ENCODE measurements at places on chromosomes 3 and 15.
A peak's percentile ranks its signal among the peaks of the same experiment; 100 is the strongest.

- DNase-seq: no peak
Observed at GRCh38 chr15:73983211-73983727, 8.8 kb downstream of the STOML1 start.

GRCh38 chr3:46646700-46647099 is 34.4 kb downstream of the FAM240A start:
- DNase-seq: no peak

GRCh38 chr3:1380926-1381646 is 288.3 kb downstream of the CNTN6 start:
- no peak for DNase-seq

DNA sequence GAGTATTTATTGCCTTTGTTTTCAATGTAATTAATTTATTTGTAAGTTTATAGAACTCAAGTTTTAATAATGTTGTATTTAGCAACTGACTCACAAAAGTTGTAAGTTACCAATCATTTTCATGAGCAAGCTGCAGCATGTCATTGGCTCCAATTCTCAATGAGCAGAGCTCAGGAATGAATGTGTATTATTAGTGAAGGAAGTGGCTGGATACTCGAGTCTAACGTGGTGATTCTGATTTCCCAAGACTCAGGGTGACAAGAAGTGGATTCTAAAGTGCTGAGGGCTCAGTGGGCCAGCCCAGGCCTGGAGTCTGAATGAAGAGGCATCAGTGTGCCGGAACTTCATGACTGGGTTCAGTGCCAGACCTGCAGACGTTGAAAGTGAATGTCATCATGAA is 39.6 kb downstream of the CLDN11 start:
- DNase-seq: no peak

GRCh38 chr15:87896936-87897335 is 359.6 kb downstream of the NTRK3 start:
- DNase-seq: no peak

GRCh38 chr3:123335007-123335670 is 113.8 kb downstream of the ADCY5 start:
- no peak for DNase-seq

DNA sequence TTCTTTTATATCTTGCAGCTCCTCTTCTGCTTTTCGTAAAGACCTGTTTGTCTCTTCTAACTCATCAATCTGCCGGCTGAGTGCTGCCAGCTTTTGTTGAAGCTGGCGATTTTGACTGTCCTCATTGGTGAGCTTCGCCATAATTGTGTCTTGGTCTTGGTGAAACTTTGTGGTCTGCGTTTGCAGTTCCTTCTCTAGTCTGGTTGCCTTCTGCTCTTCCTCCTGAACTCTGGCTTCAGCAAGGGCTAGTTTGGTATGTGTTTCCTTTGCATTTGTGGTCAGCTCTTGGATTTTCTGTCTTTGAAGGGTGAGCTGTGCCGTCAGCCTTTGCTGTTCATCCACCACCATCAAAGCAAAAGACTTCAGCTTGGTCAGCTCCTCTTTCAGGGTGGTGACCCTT is 32.9 kb downstream of the CMSS1 start:
- no peak for DNase-seq

DNA sequence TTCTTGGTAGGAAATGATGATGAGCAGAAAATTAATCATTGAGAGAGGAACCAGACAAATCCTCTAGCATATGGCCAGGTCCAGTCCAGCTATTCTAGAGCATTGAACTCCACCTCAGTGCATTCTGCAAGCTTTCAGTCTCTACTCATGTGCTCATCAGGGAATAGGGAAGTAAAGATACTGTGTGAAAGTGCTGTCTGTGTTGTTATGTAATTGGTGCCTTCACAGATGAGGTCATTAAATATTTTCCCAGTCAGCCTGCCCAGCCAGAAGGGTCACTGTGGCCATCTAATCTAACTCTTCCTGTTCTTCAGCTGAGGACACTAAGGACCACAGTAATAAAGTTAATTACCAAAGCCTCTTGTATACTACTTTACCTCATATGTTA is 28.2 kb downstream of the C3orf62 start:
- no peak for DNase-seq

DNA sequence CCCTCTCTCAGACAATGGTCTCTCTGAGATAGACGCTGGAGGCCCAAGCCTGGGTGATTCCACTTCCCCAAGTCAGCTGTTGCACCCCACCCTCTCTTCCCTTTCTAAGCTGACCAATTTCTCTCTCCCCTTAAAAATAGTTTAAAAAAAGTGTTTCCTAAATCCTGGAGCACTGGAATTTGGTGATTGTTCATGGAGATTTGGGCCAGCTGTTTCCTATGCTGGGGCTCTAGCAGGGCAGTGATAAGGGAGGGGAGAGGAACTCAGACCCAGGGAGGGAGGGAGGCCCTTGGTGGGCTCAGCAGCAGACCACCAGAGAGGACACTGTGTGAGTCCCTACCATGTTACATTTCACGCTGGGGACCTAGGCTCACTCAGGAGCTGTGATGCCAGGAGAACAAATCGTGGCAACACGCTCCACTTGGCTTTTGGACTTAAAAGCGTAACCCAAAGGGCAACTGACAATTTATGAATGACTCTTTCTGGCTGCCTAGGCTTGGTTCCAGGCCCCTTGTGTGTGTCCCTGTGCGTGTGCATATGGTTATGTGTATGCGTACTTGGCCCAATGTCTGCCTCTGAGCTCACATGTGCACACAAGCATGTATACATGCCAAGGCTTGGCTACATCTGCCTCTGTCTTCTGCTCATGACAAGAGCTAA is 59.8 kb upstream of the INSYN1 start:
- DNase-seq: no peak

GRCh38 chr3:56522374-56522773 is 34.6 kb upstream of the CCDC66 start:
- DNase-seq: no peak

DNA sequence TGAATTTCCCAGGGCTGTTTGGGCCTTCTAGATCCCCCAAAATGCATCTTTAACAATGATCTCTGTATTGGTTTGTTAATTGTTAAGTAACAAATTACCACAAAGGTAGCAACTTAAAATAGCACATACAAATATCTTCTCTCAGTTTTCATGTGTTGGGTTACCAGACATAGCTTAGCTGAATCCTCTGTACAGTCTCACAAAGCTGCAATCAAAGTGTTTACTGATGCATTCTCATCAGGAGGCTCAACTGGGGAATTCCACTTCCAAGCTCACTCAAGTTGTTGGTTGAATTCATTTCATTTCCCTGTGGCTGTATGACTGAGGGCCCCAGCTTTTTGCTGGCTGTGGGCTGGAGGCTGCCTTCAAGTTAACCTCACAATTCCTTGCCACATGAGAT is 297.6 kb downstream of the RPLP1 start:
- no peak for DNase-seq

GRCh38 chr15:64166102-64166890 is 3.5 kb upstream of the PPIB start:
- DNase-seq: no peak

DNA sequence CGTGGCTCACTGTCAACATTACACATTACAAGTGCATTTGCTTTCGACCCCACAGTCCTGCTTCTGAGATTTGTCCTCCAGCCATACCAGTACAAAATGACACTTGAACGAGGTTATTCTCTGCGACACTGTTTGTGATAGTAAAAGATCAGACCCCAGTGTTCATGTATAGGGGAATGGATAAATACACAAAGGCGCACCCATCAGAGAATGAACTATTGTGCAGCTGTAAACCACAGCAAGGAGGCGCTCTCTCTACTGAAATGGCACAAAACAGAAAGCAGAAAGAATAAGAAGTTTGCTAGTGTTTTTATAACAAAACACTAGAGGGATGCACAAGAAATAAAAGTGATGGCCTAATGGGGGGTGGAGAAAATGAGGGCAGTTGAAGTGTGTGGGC is 4.9 kb upstream of the CHSY1 start:
- DNase-seq: no peak

DNA sequence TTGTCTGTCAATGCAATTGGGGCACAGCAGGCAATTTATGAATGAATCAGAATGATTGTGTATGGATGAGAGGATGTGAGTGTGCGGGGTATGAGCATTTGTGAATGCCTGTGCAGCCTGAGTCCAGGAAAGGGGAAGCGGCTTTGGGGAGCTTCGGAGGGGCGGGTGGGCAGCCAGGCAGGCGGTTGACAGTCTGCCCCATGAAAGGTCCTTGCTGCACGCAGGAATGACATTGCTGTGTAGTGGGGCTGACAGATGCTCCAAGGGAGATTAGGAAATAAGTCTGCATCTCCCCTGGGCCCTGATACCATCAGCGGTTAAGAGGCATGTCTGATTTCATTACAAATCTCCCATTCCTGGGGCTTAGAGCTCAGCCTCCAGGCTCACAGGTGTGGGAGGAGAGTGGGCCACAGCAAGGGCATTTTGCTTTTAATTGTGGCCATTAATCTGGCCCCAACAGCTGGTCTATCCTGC is 26.4 kb upstream of the TSPAN3 start:
- DNase-seq: no peak

- DNase-seq: peak; percentile 75
Observed at GRCh38 chr15:86915811-86916331, 836.2 kb downstream of the AGBL1 start.

DNA sequence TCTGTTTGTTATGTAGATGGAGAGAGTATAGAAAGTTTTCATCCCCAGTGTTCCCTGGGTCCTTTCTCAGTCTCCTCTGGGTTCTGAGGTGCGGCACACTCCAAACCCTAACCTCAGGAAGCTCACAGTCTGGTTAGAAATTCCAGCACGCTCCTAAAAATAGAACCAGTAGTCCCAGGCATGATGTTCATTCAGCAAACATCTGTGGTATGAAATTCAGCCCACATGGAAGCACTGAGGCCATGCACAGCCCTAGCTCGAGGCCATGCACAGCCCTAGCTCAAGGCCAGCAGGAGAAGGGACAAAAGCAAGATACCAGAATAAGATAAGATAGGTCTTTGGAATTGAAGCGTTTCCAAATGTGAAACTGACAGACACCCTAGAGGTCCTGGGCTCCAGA is 82.3 kb upstream of the OXTR start:
- DNase-seq: no peak

DNA sequence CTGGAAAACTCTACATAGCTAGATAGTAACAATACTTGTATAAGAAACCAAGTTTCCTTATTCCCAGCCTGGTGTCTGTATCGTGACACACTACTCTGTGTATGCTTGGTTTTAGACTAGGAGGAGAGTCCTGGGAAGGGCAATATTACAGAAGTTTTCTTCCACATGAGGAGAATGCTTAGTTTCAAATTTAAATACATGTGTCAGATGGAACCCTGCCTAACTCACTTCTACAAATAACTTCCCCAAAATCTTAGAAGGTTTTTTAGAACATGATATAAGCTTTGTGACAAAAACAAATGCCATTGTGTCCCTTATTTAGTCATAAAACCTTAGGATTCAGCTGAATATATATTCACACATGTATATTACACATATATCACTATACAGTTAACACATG is 7.2 kb upstream of the IL20RB start:
- DNase-seq: no peak

- DNase-seq: peak; percentile 56
Observed at GRCh38 chr15:34708422-34708821, 46.4 kb downstream of the GJD2 start.

- DNase-seq: no peak
Observed at GRCh38 chr15:55334997-55335396, 16.0 kb downstream of the PIGB start.

DNA sequence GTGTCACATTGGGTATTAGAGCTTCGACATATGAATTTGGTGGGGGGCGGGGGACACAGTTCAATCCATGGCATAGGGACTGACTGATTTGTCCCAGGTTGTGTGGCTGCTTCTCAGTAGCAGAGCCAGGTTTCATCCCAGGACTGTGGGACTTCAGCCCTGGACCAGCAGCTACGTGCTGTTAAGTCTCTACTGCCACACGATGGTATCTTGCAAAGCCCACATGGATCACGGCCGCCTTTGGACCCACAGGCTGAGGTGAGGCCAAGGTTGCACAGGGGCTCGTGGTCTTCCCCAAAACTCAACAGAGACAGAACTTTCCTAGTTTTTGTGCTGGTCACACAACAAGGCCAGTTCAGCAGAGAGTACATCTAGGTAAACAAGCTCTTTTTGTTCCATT is 97.4 kb downstream of the LRRK1 start:
- no peak for DNase-seq

GRCh38 chr3:21393683-21394311 is 357.2 kb downstream of the ZNF385D start:
- no peak for DNase-seq

DNA sequence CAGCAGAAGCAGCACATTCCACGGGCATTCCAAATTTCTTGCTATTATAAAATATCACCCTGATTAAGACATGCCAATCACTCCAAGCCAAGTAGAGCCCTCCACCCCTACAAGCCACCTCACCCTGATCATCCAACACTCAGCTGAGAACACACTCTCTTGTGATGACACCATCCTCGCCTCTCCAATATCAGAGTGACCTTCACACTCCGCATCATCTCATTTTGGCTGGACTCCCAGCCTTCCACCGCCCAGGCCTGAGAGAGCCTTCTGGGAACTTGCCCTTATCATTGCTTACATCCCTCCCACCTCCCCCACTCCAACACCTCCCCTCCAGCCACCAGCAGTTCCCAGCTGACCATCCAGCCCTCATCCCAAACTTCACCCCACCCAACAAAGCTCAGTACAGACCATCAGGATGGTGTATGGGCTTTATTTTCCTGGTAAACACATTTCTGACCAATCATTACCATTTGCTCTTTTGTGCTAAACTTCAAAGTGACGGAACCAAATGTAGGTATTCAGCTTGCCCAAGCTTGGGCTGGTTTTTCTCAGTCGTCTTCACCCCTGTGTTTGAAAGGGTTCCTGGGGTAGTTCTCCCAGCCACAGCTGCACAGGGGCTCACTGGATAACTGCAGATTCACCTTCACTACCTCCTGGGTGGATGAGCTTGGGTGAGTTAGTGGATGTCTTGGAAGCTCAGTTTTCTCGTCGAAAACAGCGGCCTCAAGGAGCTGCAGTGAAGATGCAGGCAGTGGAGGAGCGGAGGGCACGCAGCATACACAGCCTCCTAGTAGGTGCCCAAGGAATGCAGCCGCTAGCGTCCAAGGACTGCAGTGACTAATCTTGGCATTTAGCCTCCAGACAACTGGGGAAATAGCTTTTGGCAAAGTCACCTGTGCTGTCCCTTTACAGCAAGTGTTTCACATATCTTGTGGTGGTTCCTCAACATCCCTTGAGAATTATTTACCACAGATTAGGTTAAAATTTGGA is 115.1 kb downstream of the LIPC start:
- DNase-seq: no peak

GRCh38 chr3:40623567-40623966 is 98.8 kb downstream of the ZNF621 start:
- DNase-seq: no peak

- no peak for DNase-seq
Observed at GRCh38 chr3:134647902-134648760, 2.7 kb downstream of the KY start.

GRCh38 chr3:80285388-80285787 is 517.6 kb upstream of the ROBO1 start:
- DNase-seq: no peak

Data from foreskin melanocyte (primary cell).